ENCODE measurements at places on chromosomes 13 and 19.

GRCh38 chr19:45498411-45499195, at the start of gene PPM1N:
Gene PPM1N (plus strand): TSS chr19:45498443. CDS start chr19:45498473, 30 bp downstream.
- DNase-seq: no peak

- no peak for DNase-seq
These were observed 59.1 kb upstream of the GPR183 start for GRCh38 chr13:99366075-99366987.

GRCh38 chr19:17938092-17938845, 5.5 kb downstream of the CCDC124 start:
- DNase-seq: peak; percentile 75

DNA sequence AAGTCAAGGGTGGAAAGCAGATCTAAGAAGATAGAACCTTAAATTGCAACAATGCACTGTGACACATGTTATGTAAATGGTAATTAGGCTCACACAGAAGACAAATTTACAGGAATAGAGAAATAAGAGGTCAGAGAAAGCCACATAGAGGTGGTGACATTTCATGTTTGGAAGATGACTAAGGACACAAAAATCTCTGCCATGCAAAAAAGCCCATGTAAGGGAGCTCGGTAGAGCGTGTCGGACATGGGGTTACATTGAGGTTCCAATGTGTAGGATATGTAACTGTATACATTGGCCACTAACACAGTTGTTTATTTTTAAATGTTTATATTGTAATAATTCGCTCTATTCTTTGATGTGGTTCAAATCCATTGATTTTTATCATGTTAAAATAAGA, 33.7 kb downstream of the SUGT1 start:
- DNase-seq: no peak

DNA sequence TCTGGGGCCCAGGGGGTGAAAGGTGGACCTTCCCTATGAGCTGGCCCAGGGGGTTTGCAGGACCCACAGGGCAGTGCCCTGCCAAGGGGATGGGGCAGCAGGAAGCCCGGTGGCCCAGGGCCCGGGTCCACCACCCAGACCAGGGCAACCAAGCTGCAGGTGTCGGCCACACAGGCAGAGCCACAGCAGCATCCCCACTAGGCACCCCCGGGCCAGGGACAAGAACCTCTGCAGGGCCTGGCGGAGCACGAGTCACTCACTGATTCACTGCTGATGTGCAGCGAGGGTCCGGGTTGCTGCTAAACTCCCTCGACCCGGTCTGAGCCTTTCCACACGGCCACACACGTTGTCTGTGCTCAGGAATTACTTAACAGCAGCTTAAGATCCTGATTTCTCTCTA, 8.8 kb downstream of the FZR1 start:
- DNase-seq: no peak

DNA sequence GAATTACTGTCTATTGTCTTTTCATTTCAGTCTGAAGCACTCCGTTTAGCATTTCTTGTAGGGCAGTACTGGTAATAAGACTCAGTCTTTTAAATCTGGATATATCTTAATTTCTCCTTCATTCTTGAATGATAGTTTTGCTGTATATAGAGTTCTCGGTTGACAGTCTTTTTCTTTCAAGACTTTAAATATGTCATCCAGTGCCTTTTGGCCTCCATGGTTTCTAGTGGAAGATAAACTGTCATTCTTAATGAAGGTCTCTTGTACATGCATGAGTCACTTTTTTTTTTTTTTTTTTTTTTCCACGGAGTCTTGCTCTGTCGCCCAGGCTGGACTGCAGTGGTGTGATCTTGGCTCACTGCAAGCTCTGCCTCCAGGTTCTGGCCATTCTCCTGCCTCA, 27.2 kb upstream of the ZDHHC20 start:
- no peak for DNase-seq

DNA sequence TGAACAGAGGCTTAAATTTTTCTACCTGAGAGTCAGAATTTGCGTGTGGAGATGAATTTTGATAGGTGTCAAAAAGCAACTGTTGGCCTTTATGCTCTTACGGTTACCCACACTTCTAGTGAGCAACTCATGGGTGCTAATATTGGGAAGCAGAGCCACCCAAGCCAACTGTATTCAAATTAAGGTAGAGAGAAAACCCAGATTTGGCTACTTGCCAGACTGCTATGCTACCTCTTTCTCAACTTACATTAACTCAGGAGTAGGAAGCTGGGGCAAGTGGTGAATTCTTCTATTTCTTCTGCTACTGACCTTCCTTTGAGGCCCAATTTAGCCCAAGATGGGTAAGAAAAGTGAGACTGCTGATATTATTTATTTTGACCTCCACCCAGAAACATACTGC, 83.9 kb downstream of the OLFM4 start:
- no peak for DNase-seq

DNA sequence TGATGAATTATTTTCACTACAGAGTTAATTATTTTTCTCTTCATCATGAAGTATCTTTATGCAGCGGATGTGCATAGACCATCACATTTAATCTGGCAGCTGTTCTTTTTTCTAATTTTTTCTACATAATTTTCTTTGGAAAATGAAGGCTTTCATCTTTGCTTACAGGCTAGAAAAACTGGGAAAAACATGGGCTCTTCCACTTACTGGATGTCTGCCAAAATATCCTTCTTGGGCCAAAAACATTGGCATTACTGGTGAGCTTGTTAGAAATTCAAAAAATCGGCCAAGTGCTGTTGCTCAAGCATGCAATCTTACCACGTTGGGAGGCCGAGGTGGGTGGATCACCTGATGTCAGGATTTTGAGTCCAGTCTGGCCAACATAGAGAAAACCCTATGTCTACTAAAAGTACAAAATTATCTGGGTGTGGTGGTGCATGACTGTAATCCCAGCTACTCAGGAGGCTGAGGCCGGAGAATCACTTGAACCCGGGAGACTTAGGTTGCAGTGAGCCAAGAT, 176.8 kb downstream of the ZNF737 start:
- DNase-seq: no peak

- no peak for DNase-seq
These were observed 14.4 kb downstream of the IQCN start for GRCh38 chr19:18259893-18260292.

DNA sequence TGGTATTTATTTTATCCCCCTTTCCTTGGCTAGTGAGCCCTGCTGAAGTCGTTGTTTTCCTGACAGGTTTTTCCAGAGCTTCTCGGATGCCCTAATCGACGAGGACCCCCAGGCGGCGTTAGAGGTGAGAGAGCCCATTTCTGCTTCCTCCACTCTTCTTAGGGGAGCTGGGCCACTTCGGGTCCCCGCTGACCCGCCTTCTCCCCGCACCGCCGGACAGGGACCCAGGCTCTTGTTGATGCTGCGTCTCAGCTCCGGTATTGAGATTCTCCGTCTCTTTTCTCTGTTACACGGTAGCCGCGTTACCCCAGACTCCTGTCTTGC, 306 bp downstream of the SUGT1 start:
- DNase-seq: no peak

DNA sequence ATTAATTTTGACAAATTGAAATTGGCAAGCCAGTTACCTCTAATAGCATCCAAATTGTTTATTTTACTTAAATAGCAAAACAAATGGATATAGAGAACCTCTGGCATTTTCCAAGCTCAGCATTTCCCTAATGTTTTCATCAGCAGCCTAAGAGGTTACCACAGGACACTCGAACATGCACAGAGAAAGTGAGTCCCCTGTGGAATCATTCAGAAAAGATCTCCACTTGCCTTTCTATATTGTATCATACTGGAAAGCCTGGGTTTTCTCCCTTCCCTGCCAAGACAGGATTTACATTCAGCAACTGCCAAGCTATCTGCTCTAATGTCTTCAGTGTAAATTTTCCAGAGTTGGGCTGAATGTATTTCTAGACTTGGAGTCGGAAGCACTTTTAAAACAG, 188.9 kb downstream of the KCTD12 start:
- no peak for DNase-seq

GRCh38 chr19:56299688-56300087, 15.0 kb downstream of the ZSCAN5A start:
- no peak for DNase-seq

DNA sequence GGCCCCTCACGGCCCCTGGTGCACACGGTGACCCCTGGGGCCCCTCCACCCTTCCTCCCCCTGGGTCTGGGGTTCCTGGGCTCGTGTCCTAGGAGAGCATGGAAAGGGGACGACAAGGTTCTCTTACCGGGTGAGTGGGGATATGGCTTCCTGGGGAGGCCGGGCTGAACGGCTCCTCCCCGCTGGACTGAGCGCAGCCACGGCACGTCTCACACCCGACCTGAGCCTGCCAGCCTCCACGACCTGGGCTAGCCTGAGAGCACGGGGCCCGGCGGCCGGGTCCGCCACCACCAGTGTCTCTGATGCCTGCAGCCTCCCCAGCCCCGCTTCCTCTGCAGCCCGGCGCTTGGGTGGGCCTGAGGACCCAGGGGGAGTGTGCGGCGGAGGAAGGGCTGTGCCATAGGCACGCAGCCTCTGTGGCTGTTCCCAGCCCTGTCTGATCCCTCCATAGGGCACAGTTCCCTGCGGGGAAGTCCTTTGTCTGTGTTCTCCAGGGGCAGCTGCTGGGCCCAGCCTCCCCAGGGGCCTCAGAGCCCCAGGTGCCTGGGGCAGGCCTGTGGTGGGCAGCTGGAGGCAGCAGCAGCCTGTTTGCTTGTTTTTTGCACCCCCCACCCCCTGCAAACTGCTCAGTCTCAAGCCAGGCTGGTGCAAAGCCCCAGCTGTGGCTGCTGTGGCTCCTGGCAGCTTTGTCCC, 15.0 kb downstream of the PLIN4 start:
- DNase-seq: no peak

DNA sequence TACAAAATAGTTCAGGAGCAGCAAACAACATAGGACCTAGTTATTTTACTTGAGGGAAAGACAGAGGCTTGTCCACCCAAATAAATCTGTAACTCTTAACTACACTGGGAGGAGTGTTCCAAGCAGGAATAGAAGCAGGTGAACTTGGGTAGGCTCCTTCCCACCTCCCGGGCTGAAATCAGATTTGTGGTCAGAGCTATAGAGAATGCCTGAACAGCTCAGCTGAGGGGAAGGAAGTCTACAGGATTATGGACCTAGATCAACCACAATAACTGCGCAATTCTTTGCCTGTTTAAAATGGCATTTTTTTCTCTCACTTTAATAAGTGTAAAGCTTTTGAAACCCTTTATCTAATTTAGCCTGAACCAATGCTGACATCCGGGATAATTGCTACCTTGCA, 73.5 kb upstream of the IRS2 start:
- DNase-seq: no peak

All from stimulated activated CD4-positive, alpha-beta T cell treated with anti-CD3 and anti-CD28 coated beads, Interleukin-12 subunit alpha, Interleukin-12 subunit beta, amount 100 ng/mL, for 48 hours (primary cell).